ENCODE measurements at places on chromosomes 16 and 17. TPM values are rescaled to one million over a fixed set of nuclear protein-coding genes. Genes with fewer than 3 reads are reported as not detected.

Gene ABHD15
- total RNA-seq = 24.2 TPM

Gene MAPT
- total RNA-seq = 1.2 TPM

Gene ITGB4
- 109 TPM for total RNA-seq

Gene RABEP1
- 41.2 TPM for total RNA-seq

Gene NPIPB9
- total RNA-seq = 2.5 TPM

Gene SLC52A1
- 0.80 TPM for total RNA-seq

Data from A549 treated with Mapracorat at 1 μM for 4 hours (cell line).